Stimulated activated CD8-positive, alpha-beta memory T cell treated with anti-CD3 and anti-CD28 coated beads, Interleukin-4, amount 100 ng/mL, for 48 hours (primary cell): ENCODE measurements at places on chromosomes 5 and 9.

- DNase-seq, result no peak
These were observed 297.6 kb downstream of the NTRK2 start for GRCh38 chr9:84966876-84967830.

DNA sequence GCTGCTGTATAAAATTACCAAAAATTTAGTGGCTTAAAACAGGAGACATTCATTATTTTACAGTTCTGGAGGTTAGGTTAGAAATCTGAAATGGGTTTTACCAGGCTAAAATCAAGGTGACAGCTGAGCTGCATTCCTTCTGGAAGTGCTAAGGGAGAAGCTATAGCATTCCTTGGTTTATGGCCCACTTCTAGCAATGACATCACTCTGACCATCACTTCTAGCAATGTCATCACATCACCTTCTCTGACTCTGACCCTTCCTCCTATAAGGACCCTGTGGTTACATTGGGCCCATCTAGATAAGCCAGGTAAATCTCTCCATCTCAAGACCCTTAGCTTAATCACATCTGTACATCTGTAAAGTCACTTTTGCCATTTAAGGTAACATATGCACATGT is 366.1 kb downstream of the EFNA5 start:
- DNase-seq, result no peak

- peak; percentile 18 for DNase-seq
These were observed 8.4 kb upstream of the CREBRF start for GRCh38 chr5:173047838-173048105.

- no peak for DNase-seq
These were observed 219.0 kb upstream of the IRX1 start for GRCh38 chr5:3376611-3377010.

GRCh38 chr5:141245250-141245717 is at the start of gene PCDHB15:
TSS of gene PCDHB15 (plus strand) at chr5:141245395. CDS start at chr5:141245579, 184 bp downstream.
- peak; percentile 30 for DNase-seq
